ENCODE measurements at places on chromosomes 11 and 22. TPM values are rescaled to one million over a fixed set of nuclear protein-coding genes. Genes with fewer than 3 reads are reported as not detected.

The MUC15 gene
- total RNA-seq, result 4.6 TPM

The TSGA10IP gene
- not detected for total RNA-seq

The TM7SF2 gene
- 65.0 TPM for total RNA-seq

The FAM181B gene
- 5.0 TPM for total RNA-seq

The PGR gene
- total RNA-seq, result 0.12 TPM

The KCNE3 gene
- total RNA-seq, result 18.6 TPM

The RTN4RL2 gene
- total RNA-seq, result 2.5 TPM

The FUT4 gene
- 12.4 TPM for total RNA-seq

The OR8D4 gene
- total RNA-seq, result not detected

The CLDN5 gene
- total RNA-seq, result 91.8 TPM

The TMPRSS13 gene
- total RNA-seq, result 0.76 TPM

The CPT1B gene
- 20.6 TPM for total RNA-seq
